Cortex of kidney (tissue), 1 donor: ENCODE measurements at places on chromosomes 5 and 9.

DNA sequence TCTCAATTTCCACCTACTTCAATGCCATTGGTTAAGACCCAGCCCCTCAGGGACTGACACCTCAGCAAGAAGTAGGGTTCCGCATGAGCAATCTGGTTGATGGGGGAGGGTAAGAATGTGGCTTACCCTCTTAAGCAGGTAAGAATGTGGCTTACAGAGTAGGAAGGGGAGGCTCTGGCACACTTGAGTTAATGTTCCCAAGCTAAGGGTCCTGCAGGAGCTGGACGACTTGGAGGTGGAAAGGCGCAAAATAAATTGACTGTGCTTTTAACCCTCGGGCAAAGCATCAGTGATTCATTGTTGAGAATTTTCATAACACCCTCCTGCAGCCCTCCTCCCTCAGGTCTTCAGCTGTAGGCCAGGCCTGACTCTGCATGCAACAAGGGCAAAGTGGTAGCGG lies 24.9 kb upstream of the ADRA1B start:
- DNase-seq = no peak

GRCh38 chr9:81620002-81620390 lies 69.4 kb downstream of the TLE1 start:
- DNase-seq = no peak

GRCh38 chr5:334903-335739 lies 13.6 kb downstream of the AHRR start:
- no peak for DNase-seq

GRCh38 chr5:1118231-1118698 lies 6.4 kb upstream of the SLC12A7 start:
- no peak for DNase-seq

- no peak for DNase-seq
Measured at GRCh38 chr5:75933489-75933888, 149.7 kb upstream of the SV2C start.

DNA sequence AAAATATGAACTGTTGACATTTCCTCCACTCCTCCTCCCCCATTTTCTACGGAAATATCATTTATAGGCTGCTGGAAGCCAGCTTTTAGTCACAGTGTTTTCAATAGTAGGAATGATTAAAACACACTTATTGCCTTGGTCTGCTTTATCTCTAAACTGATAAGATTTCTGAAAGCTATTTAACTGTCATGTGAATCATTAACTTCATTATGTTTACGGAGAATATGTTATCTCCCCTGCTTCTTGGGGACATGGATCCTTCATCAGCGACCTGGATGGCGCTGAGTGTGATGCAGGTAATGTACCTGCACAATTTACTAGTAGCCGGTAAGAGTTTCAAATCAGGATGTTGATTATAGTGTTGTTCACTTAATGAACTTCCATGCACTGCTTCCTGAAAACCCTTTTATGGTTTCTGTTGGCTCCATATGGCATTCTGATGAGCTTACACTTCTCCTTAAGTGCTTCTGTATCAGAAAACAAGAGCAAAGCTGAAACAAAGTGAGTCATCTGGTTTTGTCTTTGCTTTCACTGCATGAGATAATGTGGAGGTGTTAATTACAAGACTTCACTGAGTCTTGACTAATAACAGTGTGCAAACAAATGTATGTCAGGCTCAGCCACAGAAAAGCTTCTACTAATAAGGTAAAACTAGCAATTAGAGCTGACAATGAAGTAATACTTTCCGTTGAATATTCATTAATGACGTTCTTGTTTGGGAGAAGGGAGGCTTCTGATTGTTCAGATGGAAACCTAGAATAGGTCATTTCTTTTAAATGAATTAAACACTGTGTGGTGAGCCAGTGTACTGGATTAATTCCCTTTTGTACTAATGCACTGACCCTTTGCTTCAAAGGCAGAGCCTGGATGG lies 162.4 kb upstream of the ZNF608 start:
- DNase-seq = no peak

DNA sequence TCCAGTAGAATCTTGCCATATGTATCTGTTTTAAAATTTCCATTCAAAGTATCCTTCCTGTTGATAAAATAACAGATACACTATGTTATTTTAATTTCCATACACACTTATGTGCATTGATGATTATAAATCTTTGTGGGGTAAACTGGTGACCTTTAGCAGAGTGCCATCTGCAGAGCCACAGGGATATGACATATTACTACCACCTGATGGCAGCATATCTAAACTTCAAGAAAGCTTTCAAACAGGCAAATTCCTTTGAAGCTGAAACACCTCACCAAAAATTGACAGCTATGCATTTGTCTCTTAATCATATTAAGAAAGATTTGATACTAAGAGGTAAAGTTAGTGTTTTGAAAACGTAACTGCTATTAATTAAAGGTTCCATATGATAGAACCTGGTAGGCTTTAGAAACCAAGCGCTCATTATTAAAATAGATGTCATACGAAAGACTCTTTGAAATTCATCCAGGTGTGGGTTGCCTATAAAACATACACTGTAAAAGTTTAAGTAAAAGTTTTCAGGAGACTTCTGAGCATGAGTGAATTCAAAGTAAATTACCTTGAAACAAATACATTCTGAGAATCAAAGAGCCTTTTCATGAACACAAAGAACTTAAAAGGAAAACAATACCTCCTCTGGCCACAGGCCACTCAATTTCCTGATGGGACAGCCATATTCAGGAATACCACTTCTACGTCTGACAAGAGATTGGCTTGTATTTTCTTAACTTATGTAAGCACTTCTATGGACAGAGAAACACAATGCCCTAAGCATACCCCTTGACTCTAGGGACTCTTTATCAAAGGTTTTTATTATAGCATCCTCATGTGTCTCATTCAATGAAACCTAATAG lies 93.3 kb downstream of the KIAA0825 start:
- no peak for DNase-seq

GRCh38 chr5:126027652-126028051 lies 395.6 kb upstream of the GRAMD2B start:
- no peak for DNase-seq

DNA sequence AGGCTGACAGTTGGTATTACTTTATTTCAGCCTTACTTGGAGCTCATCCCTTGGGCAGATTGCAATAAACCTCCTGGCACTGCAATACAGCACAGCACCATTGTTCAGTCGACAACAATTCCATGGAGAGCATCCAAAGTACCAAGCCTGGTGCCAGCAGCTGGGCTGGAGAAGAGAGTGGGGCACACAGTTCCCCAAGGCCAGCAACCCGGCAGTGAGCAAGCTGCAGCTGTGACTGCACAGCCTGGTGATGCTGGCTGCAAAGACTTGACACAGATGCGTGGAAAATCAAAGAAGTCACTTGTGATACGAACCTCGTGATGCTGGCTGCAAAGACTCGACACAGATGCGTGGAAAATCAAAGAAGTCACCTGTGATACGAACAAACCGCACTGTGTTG lies 125.4 kb downstream of the ATPSCKMT start:
- no peak for DNase-seq

DNA sequence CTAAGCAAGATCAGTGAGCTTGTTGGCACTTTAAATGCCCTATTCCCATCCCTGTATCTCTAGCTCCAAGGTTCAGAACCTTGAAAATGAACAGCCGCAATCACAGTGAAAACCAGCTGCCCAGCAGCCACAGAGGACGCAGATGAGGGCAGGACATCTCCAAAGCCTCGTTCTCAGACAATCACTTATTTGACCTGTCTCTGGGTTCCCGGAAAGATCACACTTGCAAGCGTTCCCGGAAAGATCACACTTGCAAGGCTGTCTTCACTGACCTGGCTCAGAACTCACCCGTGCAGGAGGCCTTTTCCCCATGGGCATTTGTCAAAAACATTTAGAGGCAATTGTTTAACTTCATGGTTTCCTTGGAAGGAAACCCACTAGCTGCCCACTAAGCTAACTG lies 25.7 kb downstream of the IPPK start:
- no peak for DNase-seq

- DNase-seq = no peak
Measured at GRCh38 chr5:78907255-78907891, 77.7 kb downstream of the ARSB start.

GRCh38 chr9:79667120-79667519 lies 95.4 kb downstream of the TLE4 start:
- no peak for DNase-seq

GRCh38 chr5:32805971-32806638 lies 95.0 kb downstream of the NPR3 start:
- DNase-seq = no peak
